RWPE1 (cell line): ENCODE measurements at places on chromosomes 6 and 20.
A peak's percentile ranks its signal among the peaks of the same experiment; 100 is the strongest.

DNA sequence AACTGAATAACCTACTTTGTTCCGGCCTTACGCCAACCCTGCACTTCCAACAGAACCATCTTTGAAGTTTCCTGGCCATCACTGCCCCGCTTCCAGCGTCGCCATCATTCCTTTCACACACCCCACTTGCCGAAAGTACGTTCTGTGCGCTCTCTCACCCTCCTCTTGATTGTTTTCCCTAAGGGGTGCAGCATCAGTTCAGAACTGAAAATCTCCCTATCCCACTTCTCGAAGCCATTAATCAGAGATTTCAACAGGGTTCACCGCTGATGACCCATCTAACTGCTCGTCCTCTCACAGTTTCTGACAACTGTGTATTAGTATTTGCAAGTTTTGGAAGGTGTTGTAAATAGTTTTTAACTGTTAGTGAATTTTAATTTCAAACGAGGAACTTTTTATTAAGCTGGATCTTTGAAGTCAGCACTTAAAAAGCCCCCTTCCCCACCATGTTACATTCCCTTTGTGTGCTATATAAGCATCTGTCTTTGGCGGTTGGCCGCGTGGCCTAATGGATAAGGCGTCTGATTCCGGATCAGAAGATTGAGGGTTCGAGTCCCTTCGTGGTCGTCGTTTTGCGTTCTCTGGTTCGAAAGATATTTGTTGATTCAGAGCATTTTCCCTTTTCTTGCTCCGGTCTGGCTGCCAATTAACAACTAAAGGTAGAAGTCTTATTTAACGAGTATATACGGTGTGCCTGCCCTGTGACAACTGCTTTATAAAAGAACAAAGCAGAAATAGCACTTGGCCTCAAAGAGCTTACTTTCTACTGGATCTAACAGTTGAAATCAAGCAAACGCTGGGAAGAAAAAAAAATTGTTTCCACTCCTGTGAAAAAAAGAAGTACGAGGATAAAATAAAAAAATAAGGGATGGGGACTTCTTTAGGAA is 42.6 kb downstream of the TRIM27 start:
- DNase-seq = peak; percentile 31

GRCh38 chr20:38065764-38066375 is 32.3 kb downstream of the RPRD1B start:
- no peak for DNase-seq

- peak; percentile 84 for DNase-seq
Observed at GRCh38 chr6:15441215-15441868, 195.5 kb downstream of the JARID2 start.

- no peak for DNase-seq
Observed at GRCh38 chr6:16196260-16196983, 42.0 kb upstream of the GMPR start.

- no peak for DNase-seq
Observed at GRCh38 chr20:4060856-4061695, 45.7 kb upstream of the RNF24 start.

DNA sequence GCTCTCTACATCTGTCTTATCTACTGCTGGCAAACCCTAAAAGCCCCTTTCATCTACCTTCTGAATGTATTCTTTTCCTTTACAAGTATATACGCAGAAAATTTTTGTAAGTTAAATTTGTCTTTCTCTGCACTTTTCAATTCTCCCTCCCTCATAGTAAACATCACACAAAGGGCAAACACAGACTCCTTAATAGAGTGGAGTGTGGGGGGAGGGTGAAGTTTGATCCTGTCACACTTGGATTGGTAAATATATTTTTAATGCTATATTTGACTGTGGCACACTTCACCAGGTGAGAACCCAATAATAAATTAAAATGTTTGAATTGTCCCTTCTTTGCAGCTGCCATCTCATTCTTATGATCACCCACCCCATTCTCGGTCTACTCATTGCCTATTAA is 33.2 kb upstream of the PAQR8 start:
- no peak for DNase-seq

- DNase-seq = no peak
Observed at GRCh38 chr20:4797275-4797674, 75.6 kb downstream of the PRND start.

DNA sequence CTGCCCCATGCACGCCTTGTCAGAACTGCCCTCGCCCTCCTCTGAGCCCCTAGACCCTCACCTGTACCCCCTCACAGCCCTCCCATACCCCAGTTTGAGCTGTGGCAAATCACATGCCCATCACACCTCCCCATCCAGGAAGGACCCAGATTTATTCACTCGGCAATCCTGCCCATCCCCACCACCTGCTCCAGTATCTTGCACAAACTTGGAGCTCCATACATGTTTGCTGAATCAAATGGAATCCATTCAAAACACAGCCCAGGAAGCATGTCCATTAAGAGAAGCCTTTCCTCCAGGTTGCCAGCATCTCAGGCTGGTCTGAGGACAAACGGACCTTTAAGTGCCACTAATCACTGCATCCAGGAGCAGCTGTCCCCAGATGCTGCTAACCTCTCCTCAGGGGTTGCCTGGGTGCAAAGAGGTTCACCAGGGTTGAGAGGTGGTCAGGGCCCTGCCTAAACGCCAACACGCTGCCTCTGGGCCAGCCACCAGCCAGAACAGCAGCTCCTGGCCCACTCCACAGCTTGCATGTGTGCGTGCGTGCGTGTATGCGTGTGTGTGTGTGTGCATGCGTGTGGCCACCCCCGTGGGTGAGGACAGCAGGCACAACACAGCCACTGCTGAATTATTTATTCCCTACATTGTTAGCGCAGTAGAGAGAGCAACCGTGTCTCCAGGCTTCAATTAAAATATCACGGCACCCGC is 31.0 kb downstream of the GRM4 start:
- no peak for DNase-seq

DNA sequence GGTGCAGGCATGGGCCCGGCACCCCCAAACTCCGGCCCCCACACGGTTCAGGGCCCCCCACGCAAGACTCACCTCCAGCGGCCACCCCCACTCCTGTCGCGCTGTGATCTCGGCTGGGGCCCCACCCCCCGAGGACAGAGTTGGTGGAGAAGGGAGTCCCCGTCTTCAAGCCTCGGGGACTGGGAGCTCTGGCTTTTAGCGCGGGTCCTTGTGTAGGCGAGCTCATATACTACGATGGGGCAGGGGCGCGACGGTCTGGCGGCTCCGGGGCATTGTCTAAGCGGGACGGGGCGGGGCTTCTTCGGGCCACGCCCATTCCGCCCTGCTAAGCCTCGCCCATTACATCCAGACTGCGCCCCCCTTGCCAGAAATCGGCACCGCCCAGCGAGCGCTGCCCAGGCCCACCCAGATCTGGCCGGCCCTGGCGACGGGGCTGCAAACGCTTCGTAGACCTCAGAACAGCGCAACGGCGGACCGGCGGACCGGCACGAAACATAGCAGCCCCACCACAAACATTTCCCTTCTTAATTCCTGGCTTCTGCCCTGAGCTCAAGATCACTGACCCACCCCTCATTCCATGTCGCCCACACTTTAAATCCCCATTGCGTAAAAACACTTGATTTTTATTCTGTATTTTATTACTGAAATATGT is 1.0 kb upstream of the DDAH2 start:
- DNase-seq = peak; percentile 79

DNA sequence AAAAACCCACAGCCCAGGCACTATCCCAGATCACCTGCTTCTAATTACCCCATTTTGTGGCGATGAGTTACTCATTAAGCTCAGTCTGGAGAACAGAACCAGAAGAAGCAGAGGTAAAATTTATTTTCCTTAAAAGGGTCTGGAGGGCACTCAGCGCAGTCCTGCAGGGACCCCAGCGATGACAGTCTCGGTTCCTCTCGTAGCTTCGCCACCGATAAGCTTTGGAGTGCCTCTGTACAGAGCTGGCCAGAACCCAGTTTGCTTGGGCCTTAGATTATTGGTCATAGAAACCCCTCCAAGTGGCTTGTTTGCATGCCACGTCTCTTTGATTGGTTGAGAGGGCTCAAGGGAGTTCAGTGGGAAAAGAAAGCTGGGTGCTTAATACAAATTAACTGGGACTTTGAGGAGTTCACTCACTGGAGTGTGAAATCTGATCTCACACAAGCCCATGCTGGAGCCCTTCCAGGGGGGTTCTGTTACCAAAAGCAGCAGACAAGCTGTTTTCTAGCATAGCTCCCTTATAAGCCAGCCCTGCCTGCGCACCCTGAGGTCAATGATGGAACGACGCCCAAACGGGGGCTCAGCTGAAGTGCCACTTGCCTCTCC is 158.5 kb upstream of the ARID1B start:
- DNase-seq = no peak

GRCh38 chr6:82073484-82073883 is 174.1 kb downstream of the IBTK start:
- DNase-seq = no peak

GRCh38 chr20:53576195-53576580 is 17.5 kb downstream of the ZNF217 start:
- no peak for DNase-seq

DNA sequence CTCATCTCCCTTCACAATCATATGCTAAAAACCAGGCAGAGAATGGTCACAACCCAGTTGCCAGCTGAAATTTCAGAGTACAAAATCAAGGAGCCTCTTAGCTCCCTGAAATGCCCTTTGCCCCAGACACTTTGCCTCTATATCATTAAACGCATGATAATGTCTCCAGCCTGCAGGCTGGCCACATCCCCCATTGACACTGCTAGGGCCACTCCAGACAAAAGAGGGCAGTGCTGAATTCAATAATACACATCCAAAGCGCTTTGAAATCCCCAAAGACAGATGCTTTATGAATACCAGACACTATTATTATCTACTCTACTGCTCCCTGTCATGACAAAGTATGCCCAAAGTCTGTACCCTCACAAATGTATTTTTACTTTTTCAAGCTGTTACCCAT is 348.3 kb upstream of the POU3F2 start:
- no peak for DNase-seq

- no peak for DNase-seq
Observed at GRCh38 chr20:25203871-25204320, 8.4 kb downstream of the ENTPD6 start.

GRCh38 chr20:50861012-50861411 is 66.2 kb downstream of the BCAS4 start:
- no peak for DNase-seq

DNA sequence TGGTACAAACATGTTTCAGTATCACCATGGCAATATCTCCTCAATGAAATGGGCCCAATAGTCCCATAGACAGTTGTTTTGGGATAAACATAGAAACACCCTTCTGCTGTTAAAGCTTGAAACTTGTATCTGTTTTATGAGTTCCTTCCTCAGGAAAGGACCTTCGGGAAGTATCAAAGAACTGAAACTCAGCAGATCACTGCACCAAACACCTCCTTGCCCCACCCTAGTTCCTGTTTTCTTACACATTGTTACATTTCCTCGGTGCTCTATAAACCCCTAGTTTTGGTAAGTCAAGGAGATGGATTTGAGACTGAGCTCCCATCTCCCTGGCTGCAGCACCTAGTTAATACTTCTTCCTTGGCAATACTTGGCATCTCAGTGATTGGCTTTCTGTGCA is 73.8 kb upstream of the ECI2 start:
- DNase-seq = no peak

DNA sequence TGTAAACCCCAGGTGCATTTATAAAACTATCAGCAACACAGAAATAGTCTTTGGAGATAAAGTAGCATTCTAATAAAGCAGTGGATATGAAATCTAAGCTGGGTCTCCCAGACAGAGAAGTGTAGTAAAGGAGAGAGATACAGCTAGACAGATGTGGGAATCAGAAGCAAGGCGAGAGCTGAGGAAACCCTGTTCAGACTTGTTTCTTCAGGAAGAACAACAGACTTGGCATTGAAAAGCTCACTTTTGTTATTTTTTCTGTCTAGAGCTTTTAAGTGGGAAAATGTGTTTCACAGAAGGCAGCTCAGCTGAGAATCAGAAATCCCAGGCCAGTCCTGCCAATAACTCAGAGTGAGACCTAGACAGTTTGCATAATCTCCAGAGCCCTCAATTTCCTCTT is 52.9 kb downstream of the SLC35B3 start:
- peak; percentile 10 for DNase-seq

GRCh38 chr6:35044761-35045421 is 96.2 kb downstream of the TCP11 start:
- DNase-seq = no peak

GRCh38 chr20:33990075-33990474 is 3.6 kb upstream of the RALY start:
- DNase-seq = no peak

DNA sequence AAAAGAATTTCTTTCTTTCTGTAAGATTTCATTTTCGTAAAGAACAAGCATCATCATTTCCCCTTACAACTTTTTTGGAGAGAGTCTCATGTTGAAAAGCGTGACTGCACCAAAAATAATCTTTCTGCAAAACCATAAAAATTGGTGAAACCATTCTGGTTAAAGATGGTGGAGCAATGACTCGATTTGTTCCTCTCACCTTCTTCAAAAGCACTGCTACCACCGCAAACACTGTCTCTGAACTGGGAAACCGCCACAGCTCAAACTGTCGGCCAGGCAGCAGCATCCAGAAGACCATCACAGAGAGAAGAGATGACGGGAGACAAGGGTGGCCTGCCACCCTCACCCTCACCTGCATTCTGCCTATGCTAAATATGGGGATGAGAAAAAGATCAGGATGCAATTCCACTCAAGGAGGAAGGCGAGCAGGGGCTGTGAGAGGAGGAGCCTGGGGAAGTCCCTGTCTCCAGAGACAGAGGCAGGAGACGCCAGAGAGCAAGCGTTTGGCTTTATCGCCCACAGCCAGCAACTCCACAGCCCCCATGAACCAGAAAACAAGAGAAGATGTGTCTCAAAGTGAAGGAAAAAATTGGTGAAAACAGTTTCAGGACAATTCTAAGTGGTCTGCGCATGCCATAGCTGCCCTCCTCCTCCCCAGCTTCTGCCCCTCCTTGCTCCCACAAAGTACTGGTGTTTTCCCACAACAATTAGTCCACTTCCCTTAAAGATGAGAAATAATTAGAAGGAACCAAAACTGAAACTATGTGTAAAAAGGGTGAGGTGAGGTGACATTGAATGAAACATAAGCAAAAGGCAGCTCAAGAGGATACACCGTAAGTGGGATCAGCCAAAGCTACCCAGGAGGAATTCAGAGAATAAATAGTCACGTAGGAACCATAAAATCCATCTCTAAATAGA is 255.5 kb downstream of the KIF16B start:
- no peak for DNase-seq

GRCh38 chr6:165266621-165267020 is 42.8 kb downstream of the C6orf118 start:
- no peak for DNase-seq

DNA sequence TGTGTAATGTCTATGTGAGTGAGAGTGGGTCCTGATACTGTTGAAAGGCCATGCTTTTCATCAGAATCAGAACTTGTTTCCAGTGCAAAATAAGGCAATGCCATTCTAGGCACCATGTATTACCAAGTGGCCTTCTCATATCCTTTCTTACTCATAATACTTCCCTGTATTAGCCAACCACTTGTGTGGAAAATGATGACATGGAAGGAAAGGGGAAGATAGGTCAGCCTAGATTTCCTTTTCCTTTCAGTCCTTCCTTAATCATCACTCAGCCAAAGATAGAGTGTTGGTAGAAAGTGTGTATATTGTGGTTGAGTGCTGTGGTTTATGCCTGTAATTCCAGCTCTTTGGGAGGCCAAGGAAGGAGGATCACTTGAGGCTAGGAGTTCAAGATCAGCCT is 158.6 kb upstream of the PREP start:
- DNase-seq = no peak

- no peak for DNase-seq
Observed at GRCh38 chr6:141326925-141327324, 805.8 kb upstream of the GJE1 start.

GRCh38 chr6:101150226-101150625 is 243.3 kb upstream of the GRIK2 start:
- DNase-seq = no peak
